ENCODE measurements at places on chromosomes 13 and 19.
A peak's percentile ranks its signal among the peaks of the same experiment; 100 is the strongest.

GRCh38 chr19:56133858-56134653 lies 7.0 kb upstream of the ZNF444 start:
- no peak for DNase-seq

DNA sequence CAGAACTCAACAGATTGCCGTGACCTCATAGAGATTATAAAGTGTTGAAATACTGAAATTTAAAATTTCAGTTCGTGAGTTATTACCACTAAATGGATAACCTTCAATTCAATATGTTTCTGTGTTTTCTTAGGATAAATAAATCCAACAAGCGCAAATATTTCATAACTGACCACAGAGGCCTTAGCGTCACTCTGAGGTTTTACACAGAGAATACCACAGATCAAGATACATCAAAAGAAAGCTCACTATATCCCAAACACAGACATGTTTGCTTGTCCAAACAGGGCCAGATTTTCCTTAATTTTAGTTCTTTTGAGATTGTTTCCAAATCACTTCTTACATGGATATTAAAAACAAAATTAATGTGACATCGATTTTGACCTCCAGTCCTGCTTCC lies 235.8 kb downstream of the EFNB2 start:
- DNase-seq, result no peak

DNA sequence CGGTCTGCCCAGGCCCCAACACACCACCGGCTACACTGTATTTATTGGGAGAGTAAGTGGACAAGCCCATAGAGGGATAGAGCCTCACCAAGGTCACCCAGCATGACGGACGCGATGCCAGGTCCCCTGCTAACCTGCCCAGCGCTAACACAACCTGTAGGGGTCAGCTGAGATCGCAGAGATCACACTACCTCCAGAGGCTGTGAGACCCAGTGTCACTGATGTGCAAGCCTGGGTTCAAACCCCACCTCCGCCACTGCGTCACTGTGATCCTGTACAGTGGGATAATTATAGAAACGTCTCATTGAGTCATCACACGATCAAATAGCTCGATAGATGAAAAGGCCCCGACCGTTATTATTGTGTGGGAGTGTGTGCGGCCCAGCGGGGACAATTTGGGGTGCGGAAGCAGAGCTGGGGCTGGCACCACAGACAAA lies 10.6 kb upstream of the TLE2 start:
- no peak for DNase-seq

GRCh38 chr13:49540552-49540951 lies 44.8 kb downstream of the PHF11 start:
- no peak for DNase-seq

DNA sequence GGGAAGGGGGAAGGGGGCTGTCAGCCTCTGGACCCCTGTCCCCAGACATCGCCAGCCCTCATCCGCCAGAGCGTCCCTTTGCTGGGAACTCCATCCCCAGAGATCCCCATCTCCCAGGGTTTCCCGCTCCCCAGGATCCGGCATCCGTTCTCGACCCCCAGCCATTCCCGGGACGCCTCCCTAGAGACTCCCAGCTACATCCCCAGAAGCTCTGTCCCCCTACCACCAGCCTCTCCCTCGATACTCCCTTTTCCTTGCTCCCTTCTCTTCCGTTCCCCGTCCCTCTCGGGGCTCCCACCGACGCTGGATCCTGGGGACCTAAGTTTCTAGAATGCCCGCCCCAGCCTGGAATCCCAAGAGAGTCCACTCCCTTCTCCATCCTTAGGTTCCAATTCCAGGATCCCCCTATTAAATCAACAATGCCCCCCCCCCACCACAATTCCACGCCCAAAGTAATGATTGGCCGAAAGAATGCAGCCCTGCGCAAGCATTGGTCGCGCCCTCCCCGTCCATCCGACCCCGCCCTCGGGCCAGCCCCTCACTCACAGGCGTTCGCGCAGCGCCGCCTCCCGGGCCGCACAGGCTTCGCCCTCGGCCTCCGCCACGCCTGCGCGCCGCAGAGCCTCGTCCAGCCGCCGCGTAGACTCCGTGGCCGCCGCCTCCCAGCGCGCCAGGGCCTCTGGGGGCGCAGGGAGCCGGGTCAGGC lies 3.2 kb downstream of the CCDC194 start:
- DNase-seq, result peak; percentile 81

GRCh38 chr13:79529817-79530216 lies 48.9 kb downstream of the NDFIP2 start:
- no peak for DNase-seq

DNA sequence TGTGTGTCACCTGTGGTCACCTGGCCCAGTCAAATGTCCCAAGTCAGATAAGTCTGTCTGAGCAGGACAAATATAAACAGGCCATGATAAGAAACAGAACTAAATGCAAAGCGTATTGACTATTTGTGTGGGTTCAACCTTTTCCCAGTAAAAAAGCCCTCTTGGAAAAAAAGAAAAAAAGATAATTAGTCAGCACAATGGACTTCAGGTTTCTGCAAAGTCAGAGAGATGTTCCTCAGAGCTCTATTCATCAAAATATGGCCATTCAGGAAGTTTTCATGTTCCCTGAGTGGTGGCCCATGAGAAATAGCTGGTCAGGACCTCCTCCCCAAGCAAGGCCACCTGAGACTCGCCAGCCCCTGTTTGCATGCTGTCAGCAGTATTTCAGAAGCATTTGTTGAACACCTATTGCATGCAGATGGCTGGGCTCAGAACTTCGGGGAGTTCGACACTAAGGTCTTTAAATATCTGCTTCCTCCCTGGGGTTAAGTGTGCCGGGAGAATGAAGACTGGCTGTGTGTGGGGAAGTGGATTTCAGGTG lies 2.7 kb downstream of the FFAR3 start:
- no peak for DNase-seq

GRCh38 chr13:114081761-114082681 lies 50.4 kb downstream of the RASA3 start:
- DNase-seq, result no peak

DNA sequence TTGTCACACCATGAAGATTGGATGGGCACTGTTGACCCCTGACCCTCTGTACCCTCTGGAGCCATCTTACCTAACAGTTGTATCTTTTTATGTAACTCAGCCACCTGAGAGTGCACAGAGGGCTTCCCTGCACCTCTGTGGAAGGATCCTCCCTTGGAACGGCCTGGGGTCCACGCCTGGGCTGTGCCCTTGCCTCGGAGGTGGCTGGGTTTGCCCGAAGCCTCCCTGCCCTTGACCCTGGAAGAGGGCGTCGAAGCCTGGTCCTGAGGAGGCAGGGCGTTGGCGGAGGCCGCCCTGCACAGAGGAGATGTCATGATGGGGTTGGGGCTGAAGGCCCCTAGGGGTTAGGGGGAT lies 241 bp downstream of the ODAD3 start:
- no peak for DNase-seq

DNA sequence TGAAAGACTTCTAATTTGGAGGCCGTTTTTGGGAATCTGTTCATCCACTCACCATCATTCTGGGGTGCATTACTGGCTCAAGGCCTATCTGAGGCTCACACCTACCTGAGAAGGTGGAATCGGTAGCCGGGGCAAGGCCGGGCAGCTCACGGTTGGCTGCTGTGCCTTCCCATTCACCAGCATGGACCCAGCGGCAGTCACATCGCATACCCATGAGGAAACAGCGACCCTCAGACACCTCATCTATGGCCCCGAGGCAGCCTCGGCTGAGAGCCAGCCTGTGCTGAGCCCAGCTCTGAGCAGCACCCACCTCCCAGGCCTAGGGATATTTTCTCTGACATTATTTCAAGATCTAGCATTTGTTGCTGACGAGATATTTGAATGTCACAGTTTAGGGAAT lies 130.5 kb downstream of the ATP11A start:
- no peak for DNase-seq

DNA sequence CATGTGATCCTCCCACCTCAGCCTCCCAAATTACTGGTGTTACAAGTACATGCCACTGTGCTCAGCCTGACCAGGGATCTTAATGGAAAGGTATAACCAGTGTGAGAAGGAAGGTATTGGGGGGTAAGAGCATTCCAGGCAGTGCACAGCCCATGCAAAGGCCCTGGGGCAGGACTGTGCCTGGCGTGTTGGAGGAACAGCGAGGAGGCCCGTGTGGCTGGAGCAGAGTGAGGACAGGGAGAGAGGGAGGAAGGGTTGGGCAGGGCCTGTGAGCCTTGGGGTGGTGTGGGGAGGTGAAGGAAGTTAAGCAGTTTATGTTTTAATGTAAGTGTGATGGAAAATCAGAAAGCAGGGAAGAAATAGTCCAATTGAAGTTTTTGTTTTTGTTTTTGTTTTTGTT lies 1.6 kb downstream of the TMIGD2 start:
- no peak for DNase-seq

DNA sequence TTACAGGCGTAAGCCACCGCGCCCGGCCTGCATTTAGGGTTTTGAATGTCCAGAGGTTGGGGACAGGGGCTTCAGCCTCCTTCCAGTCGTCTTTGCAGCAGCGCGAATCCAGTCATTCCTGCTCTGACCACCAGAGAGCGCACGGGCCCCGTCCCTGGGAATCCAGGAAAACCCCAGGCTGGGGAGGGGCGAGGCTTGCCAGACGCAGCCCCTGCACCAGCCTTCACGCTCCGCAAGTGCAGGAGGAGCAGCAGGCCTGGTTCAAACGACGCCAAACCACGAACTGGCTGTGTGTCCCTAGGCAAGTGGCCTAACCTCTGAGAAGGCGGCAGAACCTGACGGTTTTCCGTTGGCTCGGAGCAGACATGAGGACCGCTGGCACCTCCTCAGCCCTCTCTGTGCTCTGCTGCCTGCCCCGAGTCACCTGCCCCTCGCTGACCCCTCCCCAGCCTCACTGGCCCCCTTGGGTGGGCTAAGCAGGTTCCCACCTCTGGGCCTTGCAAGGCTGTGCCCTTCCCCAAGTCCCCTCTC lies 2.0 kb upstream of the RNF126 start:
- peak; percentile 60 for DNase-seq

DNA sequence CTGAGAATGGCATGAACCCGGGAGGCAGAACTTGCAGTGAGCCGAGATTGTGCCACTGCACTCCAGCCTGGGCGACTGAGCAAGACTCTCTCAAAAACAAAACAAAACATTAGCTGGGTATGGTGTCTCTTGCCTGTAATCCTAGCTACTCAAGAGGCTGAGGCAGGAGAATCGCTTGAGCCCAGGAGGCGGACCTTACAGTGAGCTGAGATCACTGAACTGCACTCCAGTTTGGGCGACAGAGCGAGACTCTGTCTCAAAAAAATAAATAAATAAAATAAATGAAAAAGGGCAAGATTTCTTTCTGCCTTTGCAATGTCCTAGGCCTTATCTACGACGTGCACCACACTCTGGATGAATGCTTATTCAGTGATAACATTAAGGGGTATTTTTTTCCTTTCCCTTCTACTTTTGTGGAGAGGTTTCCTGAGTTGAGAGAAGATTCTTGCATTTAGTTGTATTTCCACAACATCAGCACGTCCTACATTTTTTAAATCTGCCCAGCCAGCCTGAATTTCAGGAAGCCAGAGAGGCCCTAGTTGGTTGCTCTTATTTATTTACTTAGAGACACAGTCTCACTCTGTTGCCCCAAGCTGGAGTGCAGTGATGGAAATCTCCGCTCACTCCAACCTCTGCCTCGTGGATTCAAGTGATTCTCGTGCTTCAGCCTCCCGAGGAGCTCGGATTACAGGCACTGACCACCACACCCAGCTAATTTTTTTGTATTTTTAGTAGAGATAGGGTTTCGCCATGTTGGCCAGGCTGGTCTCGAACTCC lies 26.1 kb upstream of the OR1M1 start:
- no peak for DNase-seq

DNA sequence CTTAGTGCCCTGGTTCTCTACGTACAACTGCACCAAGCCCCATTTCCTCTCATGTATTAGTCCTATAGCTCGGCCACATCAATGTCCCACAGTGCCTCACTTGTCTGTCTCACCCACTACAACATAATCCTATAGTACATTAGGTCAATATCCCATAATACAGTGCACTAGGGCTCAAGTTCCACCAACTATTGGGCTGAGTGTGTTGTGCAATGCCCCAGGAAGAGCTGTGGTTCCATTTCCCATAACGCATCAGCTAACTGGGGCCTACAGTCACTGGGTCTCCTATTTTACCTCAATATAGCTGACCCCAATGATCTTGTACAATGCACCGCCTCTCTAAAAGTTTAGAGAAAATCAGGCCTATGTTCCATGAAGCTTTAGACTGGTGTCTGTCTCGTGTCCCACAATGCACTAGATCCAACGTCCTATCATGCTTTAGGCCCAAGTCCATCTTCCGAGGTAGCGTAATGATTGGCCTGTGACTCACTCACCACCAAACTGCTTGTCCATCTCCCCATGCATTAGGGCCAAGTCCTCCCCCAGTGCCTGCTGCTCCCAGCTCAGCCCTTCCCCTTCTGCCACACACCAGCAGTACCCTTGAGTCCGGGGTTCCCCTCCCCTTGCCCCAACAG lies 21.8 kb downstream of the TSKS start:
- DNase-seq, result no peak

DNA sequence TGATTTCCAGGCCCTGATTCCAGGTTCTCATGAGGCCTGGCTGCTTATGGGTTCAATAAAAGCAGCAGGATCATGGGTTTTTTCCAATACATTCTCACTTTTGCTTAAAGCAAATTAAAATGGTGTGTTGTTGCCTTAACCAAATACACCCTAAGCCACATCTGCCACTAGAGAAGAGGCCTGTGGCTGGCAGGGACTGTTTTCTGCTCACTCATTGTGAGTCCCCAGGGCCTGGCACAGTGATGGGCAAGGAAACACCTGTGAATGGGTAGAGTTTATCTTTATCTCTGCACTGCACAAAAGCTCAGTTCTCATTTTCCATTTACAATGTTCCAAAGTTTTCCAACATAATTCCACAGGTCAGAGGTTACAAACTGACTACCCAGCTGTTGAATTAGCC lies 726.0 kb downstream of the UQCRFS1 start:
- no peak for DNase-seq

- DNase-seq, result no peak
Measured at GRCh38 chr19:2540646-2541454, 64.9 kb downstream of the GADD45B start.

- no peak for DNase-seq
Measured at GRCh38 chr19:44608391-44608821, 5.0 kb upstream of the IGSF23 start.

DNA sequence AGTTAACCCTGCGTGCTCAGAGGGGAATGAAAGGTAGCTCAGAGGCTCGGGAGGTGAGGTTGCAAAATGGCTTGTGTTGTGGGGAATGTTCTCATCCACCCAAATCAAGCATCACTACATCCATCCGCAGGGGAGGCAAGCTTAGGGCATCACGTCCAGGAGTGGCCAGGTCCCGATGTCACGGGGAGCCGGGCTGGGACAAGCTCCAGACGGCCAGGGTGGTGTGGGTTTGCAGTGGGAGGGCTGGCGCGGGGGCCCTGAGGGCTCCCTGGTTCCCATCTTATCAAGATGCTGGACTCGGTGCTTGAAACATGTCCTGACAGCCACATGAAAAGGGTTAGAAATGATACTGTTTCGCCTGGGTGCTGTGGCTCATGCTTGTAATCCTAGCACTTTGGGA lies 25.8 kb downstream of the EPN1 start:
- DNase-seq, result no peak

Data from activated CD4-positive, CD25-positive, alpha-beta regulatory T cell (primary cell).